Muscle of leg (tissue), 16 donors: ENCODE measurements at places on chromosomes 1 and 21.

GRCh38 chr1:33098371-33098770 lies 17.4 kb downstream of the AZIN2 start:
- no peak for DNase-seq

GRCh38 chr1:181341026-181341632 lies 142.2 kb upstream of the CACNA1E start:
- DNase-seq, result no peak

DNA sequence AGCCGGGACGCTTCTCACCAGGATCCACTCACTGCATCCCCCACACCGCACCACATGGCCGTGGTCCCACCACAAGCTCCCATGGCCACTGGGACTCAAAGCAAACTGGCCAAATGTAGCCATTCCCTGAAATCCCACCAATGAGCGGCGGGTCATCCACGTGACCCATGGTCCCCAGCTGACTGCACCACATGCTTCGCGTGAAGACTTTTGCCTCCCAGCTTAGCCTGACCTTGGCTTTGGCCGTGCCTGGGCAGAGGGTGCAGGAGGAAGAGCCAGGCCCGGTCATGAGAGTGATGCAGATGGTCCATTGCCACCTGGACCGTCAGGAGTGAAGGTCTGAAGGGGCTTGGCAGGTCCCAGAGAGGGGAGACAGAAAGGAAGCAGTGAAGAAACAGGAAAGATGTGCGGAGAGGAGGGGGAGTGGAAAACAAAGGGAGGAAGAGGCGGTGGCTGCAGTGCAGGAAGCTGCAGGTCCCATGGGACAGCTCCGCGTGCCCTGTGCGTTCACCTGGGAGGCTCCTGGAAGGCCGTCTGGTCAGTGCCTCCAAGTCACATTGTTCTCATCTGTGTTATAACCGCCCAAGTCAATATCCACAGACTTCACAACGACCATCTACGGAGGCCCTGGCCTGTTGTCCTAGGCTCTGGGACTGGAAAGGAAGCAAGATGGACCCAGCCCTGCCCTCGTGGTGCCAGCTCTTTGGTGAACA lies 167.8 kb upstream of the AJAP1 start:
- DNase-seq, result no peak

- no peak for DNase-seq
Measured at GRCh38 chr1:176471338-176472121, 8.6 kb downstream of the PAPPA2 start.

GRCh38 chr1:165896277-165896676 lies 68.9 kb downstream of the UCK2 start:
- peak; percentile 37 for DNase-seq

DNA sequence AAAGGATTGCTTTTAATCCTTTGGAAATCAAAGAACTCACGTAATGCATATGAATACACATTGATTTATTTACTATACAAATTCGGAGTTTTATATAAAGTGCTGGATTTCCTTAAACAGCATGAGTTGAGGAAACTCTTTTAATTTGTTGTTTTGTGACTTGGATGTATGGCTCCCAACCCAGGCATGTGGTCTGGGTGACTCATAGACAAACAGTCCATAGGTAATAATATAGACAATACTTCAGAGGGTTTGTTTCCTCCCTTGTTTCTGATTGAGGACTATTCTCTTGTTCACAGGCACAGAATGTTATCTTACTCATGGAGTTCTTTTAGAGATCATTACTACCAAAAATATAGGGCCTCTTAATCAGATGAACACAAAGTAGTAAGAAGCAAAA lies 43.8 kb downstream of the XPR1 start:
- no peak for DNase-seq

DNA sequence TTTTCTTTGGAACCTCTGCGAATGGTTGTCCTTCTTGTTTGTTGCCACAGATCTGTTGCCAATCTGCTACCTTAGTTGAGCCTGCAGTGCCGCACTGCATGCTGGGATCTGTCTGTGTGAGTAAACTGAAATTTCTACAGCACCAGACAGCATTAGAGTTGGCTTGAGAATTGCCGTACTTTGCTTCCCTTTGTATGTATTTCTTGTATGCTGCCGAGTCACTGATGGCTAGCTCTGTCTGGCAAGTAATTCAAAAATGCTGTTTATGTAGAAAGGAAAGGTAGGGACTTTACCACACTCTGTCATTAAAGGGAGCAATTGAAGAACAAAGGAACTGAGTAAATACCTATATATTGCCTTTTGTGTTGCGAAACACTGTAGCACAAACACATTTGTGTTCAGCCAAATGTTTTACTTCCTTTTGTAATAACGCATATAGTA lies 857.4 kb downstream of the USP25 start:
- DNase-seq, result peak; percentile 85

DNA sequence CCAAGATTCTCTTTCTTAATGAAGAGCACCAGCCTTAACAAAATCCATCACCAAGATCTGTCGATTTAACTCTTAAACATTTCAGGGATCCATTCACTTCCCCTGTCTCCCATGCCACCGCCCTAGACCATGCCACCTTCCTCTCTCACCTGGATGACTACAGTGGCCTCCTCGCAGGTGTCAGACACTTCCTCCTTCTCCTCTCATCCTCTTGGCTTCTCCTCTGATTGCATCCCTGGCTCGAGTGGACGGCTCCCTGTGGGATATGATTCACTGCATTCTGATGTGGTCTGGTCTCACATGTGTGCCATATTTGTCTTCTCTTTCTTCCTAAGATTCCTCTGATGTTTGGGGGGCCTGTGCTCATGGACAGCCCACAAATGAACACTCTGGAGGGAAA lies 66.4 kb upstream of the KLHDC7A start:
- DNase-seq, result no peak

GRCh38 chr1:50993645-50994044 lies 23.6 kb downstream of the CDKN2C start:
- no peak for DNase-seq

DNA sequence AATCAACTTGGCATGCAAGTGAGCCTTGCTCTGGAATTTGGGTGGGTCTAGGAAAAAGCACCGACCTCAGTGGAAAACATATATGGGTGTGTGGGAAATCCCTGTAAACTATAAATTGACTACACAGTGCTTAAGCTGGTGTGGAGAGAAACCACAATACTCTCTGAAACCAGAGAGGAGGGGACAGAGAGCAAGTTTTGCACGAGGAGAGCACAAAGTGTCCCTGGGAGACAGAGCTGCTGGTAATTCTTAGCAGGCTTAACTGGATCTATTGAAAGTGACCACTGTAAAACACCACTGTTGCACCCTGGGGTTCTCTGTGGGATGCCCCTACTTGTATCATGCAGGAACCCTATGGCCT lies 12.8 kb downstream of the KCNJ15 start:
- peak; percentile 56 for DNase-seq

GRCh38 chr1:5907386-5907785 lies 84.8 kb downstream of the NPHP4 start:
- no peak for DNase-seq

DNA sequence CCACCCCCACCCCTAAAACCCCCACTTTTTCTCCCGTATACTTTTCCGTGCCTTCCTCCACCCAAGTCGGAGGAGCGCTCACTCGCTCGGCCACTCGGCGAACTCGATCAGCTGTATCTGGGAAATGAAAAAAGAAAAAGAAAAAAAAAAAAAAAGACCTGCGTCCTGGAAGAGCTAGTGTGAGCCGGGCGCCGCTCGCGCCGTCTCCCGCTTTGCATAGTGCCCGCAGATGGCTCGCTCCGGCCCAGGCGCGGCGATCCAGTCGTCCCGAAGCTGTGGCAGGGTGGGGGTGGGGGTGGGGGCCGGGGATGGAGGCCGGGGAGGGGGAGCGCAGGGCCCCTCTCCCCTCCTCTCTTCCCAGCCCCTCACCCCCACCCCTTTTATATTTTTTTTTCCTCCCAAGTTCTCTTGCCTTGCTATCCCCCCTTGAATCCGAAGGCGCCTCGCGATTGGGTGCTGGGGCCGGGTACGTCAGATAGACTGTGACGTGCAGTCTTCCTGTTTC lies 299 bp upstream of the PROX1 start:
- no peak for DNase-seq

DNA sequence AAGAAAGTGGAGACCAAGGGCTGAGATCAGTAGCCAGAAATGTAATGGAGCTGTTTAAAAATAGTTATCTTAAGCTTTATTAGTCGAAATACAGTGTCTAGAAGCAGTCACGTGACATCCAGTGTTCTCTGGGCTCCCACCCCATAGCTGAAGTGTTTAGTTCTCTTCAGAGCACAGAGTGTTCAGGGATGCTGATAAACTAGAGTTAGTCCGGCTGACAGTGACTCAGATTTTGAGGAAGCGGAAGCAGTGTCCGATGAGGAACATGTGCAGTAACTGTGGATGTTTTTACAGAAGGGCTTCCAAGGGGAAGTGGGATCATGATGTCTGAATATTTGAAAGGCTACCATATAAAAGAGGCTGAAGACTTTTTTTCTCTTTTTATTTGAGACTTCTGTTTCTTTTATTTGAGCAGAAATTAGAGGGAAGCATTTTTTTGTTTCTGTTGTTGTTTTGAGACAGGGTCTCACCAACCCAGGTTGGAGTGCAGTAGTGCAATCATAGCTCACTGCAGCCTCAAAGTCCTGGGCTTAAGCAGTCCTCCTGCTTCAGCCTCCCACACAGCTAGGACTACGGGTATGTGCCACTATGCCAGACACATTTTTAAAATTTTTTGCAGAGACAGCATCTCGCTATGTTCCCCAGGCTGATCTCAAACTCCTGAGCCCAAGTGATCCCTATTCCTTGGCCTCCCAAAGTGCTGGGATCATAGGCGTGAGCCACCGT lies 124.2 kb downstream of the GALNT2 start:
- DNase-seq, result peak; percentile 85

DNA sequence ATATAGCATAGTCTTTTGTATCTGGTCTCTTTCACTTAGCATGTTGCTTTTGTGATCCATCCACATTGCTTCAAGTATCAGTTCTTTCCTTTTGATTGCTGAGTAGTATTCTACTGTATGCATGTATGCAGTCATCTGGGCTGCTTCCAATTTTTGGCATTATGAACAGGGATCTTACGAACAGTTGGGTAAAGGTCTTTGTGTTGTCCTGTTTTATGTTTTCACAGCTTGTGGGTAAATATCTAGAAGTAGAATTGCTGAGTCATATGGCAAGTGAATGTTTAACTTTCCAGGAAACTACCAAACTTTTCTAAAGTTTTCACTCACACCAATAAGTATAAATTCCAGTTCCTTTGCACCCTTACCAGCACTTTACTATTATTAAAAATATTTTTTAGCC lies 60.9 kb downstream of the LHX4 start:
- DNase-seq, result no peak

- DNase-seq, result peak; percentile 56
Measured at GRCh38 chr1:218304281-218305039, 19.4 kb downstream of the RRP15 start.

GRCh38 chr1:41955461-41956159 lies 36.9 kb upstream of the HIVEP3 start:
- DNase-seq, result peak; percentile 4

DNA sequence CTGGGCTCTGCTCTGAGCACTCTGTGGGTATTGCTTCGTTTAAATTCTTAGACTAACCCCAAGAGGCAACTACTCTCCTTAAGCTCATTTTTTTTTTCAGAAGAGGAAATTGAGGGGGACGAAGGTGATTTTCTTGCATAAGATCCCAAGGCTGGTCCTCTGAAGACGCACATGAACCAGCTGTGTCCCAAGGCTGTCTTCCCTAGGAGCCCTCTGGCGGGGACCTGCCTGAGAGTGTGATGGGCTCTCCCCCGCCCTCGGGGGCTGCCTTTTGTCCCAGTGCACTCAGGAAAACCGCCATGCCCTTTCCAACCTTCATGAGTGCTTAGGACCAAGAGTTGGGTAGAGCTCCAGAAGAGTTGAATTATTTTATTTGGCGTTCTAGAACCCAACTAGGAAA lies 21.7 kb downstream of the UMODL1 start:
- DNase-seq, result no peak

DNA sequence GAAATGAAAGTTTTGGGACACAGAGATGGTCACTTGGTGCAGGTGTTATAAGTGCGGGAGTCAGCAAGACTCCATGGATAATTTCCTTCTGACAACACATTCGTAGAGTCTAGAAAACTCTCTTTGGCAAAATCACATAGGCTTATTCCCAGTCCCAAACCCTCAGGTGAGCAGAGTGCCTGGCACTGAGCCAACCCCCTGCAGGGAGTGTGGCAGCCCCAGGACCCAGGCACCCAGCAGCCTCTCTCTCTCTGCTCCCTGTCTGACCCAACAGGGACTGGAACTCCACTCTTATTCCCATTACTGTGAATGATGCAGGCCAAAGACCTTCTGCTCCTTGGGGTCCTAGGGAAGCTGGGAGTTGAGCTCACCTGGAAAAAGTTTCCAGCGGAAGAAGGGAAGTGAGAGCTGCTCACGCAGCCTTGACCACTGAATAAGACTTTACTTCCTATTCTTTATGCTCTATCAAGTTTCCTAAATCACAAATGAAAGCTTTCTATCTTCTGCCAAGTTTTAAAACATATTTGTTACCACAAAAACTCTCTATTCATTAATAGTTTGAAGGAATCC lies 132.6 kb upstream of the ETV3 start:
- no peak for DNase-seq

DNA sequence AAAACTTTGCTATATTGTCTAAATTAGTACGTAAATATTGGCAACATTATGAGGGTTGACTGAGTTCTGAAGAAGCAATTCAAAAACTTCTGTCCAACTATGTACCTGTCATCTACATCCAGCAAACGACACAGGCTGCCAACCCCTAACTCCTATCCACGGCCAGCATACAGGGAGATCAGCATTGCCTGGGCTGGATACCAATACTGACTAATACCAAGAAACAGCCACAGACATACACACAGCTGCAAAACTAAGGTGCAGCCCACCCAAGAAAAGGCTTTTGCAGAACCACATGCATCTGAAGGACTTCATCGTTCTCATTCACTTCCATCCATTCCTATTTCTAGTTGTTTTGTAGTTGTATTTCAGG lies 2.0 kb downstream of the KIAA0319L start:
- DNase-seq, result no peak

DNA sequence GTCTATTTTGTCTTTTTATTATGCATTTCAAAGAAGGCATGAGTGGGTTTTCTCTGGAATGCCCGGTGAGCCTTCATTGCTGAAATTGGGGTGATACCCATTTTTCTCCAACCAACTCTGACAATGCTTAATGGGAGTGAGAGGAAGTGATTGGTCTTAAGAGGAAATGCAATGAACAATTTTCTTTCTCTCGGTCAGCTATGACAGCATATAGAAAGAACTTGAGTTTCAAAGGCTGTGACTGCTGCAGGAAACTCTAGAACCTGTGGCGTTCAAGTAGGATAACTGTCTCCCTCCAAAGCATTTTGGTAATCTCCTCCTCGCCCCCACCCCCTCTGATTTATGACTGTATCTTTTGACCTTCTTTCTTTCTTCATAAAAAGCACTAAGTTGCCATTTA lies 155.9 kb downstream of the LYPLAL1 start:
- DNase-seq, result no peak

GRCh38 chr1:171494076-171494475 lies 8.7 kb downstream of the PRRC2C start:
- no peak for DNase-seq

- DNase-seq, result no peak
Measured at GRCh38 chr1:38840281-38840680, 19.3 kb downstream of the RRAGC start.

- DNase-seq, result peak; percentile 38
Measured at GRCh38 chr1:63878932-63879331, 105.1 kb downstream of the ROR1 start.
